ENCODE measurements at places on chromosomes 12 and 14.

DNA sequence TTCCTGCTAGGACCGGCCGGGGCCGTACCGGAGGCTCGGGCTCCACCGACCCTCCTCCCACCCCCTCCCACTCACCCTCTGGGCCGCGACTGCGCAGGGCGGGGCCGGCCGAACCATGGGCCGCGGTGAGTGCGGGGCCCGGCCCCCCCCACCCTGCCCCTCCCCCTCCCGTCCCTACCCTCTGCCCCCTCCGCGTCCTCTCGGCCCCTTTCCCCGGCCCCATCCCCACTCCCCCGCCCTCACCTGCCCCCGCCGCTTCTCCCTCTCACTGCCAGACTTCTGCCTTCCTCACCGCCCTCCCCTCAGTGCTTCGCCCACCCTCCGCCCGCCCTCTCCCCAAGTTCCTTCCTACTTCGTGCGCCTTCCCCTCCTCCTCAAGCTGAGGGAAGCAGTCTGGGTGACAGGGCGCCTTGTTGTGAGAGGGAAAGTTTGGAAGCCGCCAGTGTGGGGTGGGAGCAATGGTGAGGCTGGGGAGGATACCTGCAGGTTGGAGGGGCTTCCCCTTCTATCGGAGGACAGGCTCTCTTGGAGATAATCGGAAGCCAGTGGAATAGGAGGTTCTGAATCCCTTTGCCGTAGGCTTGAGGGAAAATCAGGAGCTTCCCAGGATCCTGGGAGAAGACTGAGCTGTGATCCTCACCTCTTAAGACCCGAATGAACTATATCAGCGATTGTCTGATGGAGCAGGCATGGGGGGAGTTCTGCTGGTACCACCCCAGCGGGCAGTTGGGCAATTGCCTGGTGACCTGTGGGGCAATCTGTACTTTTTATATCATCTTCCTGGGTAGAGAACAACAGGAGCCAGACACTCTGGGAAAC, 472 bp downstream of the MBD6 start:
- no peak for DNase-seq

DNA sequence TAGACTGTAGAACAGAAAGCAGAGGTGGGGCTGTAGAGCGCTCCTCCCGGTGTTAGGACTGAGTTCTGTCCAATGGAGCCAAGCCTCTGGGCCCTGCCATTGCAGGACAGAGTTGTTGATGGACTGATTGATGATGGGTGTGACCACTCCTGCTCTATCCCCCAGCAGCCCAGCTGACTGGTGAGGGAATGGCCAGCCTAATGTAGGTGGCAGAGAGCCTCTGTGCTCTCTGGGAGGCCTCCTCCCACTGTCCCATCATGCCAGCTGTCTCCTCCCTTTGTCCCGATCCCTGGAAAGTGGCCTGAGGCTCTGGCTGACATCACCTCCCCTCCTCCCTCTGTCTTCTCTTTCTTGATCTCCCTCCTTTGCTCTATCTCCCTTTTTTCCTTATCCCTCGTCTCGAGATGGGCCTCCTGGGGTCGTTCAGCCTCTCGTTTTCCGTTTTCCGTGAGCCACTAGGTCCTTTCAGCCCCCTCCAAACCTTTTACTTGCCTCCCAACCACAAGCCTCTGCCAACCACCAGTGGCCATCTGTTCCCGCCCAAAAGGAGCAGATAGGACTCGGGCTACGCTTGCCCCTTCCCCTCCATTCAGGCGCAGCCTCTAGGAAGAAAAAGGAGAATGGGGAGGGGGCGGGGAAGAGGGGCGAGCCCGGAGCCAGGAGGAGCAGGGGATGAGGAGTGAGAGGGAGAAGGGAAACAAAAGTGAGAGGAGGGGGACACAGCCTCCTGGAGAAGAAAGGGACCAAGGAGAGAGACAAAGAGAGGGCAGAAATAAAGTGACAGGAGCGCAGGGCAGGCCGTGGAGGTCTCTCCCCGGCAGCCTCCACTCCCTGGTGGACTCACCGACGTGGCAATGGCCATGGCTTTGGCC, 572 bp downstream of the EFS start:
- DNase-seq: no peak

DNA sequence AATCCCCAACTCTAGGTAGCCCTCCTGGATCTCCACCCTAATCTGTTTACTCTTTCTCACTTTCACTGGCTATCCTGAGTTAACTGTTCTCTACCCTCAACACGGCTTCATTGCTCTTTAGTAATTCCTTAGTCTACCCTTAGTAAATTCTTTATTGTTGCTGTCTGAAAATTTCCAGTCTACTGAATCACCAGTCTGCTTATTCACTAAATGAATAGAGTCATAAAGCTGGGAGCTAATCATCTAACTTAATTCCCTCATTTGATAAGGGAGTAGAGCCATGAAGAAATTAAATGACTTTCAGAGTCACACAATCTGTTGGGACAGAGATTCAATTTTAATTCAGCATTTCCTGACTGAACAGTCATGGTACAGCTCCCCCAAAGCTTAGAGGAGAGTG, 36.5 kb downstream of the YEATS4 start:
- DNase-seq: no peak

DNA sequence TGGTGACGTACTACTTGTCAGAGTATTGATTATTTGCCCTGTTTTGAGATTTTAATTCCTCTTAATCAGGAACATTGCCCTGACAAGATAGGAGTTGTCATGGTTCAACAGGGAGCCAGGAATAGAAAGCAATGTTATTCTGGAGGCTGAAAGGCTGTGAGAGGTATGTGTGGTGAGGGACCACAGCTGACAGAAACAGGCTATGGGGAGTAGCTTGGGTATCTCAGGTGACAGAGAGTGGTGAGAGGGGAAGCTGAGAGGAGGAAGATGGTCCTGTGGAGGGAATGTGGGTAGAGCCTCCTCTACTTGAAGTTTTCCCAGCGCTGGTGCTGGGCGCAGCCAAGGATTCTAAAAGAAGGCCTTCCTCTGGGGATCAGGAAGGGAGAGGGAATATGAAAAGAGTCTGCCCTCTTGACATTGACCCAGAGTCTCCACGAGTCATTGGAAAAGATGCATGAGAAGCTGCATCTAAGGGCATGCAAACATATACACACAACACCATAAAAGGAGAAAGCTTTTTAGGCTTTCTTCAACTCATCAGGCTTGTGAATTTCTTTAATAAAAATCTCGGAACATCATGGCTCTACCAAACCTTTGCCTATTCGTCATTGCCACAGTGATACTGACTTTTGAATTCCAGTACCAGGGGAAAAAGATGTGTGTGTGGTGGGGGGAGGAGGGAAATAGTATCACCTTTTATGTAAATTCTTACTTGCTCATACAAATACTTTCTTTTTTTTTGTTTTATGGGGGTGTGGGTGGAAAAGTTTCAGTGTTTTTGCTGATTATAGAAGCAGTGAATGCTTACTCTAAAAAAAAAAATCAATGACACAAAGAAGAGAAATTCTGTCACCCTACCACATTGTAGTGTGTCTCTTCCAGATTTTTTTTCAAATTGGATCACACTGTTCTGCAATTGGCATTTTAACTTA, 39.9 kb upstream of the DHRS7 start:
- no peak for DNase-seq

DNA sequence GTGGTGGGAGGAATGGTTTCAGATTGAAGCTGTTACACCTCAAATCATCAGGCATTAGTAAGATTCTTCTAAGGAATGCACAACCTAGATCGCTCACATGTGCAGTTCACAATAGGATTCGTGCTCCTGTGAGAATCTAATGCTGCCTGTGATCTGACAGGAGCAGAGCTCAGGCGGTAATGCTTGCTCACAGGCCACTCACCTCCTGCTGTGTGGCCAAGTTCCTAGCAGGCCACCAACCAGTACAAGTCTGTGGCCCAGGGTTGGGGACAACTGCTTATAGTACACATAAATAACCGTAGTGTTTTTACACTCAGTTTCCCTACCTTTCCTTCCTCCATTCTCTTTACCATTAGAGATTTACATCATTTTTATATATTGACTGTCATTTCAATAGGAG, 121.4 kb downstream of the SLCO1B3 start:
- DNase-seq: no peak

DNA sequence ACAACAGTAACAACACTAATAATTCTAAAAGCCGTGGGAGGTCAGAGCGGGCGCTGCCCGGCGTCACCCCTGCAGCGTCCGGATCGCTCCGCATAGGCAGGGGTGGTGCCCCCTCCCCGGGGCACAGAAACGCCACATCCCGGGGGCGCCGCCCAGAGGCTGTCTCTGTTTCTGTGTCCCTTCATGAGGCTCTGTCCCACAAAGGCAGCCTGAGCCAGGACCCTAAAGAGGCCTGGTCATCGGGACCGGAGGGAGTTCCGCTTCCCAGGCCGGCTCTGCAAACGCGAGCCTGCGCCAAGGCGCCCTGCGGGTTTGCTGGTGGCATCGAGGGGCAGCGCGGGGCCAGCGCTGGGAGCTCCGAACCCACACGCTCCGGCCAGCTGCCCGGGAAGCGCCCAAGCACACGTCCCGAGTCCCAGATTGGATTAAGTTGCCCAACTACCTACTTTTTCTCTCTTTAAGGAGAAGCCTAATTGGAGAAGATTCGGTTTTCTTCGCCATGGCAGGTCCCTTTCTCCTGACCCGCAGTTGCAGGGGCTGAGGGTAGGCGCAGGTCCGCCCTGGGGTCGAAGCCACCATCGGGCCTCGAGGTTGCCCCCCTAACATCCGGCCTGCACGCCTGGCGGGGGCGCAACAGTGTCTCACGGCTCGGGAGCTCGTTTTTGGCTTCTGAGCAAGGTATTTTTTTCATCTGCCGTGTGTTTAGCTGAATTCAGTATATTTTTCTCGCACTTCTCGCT, 421.7 kb downstream of the VRK1 start:
- DNase-seq: no peak

DNA sequence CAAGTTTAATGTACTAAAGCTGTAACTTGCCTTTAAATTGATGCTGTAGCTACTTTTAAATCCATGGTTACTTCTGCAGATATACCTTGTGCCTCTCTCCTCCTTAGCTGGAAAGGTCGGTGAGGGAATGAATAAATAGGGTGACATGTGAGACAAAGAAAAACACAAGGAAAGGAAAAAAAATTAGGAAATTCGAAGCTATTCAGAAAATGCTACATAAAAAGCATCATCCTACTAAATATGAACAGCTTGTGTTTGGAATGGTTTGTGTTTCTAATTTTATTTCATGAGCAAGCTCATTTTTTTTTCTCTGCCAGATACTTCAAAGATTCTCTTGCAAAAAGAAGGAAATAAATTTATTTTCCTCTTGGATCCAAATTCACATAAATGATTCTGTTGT, 186.3 kb upstream of the NUDT4 start:
- no peak for DNase-seq

- DNase-seq: no peak
These were observed 668 bp downstream of the MRPS35 start for GRCh38 chr12:27711317-27711682.

- no peak for DNase-seq
These were observed 30.3 kb downstream of the HIP1R start for GRCh38 chr12:122865268-122866231.

DNA sequence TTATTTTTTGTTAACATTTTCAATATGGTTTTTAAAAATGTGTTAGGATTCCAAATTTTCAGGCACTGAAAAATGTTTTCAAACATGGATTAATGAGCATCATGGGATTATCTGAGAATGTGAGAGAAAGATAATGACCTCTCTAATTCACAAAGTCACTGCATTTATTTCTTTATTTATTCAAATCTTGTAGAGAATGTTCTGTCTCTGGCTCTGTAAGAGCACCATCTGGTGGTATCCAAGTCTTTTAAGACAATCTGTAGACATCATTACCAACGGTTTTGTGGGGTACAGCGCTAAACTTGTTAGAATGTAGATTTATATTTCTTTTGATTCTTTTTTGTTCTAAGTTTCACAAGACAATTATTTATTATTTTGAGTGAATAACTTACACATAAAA, 956.0 kb upstream of the NOVA1 start:
- DNase-seq: no peak

GRCh38 chr12:126191031-126191891, 1126.0 kb downstream of the AACS start:
- DNase-seq: no peak

DNA sequence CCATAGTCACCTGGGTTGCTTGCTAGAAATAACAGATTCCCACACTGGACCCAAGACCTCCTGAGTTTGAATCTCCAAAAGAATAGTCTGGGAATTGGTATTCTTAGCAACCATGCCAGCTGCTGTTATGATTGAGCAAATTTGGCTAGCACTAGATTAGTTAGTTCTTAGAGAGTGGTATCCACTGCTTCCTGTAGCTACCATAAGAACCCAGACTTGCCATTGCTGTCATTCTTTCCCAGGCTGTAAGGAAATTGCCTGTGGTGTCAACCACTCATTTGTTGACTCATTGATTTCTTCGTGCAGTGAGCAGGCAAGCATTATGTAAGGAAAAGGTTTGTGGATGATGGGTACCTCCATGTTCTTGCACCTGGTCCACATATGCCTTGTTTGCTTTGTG, 201.8 kb upstream of the RGS6 start:
- DNase-seq: no peak

DNA sequence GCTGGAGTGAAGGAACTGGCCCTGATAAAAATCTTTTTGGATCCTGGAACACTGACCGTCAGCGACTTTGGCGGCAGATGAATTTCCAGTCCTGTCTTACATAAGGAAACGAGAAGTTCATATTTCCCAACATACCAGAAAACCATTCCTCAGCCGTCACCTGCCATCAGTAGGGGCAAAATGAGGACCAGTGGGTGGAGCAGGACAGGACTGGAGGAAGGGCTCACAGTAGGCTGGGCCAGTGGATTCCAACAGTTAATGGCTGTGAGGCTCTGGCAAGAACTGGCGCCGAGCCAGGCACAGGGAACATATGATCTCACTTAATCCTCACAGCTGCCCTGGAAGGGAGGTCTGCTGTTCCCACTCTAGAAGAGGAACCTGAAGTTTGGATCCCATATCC, 67.2 kb upstream of the FAM181A start:
- no peak for DNase-seq

DNA sequence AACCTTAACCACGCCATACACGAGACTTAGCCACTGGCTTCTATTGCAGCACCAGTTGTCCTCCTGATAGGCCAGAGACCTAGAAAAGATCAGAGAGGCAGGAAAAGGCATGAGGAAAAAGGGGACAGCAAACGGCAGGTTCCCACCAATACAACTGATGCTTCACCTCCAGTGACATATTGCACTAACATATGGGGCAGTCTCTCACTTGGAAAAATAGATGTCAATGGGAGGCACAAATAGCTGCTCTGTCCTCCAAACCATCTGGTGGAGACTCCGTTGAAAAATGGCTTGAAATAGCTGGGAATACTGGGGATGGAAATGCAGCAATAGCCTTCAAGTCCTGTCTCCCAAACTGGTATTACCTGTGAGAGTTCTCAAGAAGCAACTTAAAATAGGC, 20.3 kb downstream of the SLC8A3 start:
- DNase-seq: no peak

DNA sequence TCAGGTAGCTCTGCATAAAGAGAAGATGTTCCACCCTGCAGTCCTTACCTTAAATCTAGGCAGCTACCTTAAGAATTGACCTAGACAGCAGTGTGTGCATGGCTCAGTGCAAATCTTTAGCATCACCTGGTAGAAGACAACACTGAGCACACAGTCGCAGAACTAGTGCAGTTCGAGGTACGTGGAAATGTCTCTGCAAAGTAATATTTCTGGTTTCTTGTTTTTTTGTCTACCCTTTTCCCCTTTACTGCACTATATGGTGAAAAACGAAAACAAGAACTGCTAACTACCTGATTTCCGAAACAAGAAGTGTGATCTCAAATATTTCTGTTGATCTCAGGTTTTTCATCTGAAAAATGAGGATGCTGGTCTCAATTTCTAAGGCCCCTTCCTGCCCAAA, 82.5 kb downstream of the ETV6 start:
- DNase-seq: no peak

- no peak for DNase-seq
These were observed 5.7 kb upstream of the TNS2 start for GRCh38 chr12:53044052-53044581.
